ENCODE measurements at places on chromosomes 1 and 21.

- peak; percentile 36 for DNase-seq
These were observed 1.8 kb upstream of the CYB5R1 start for GRCh38 chr1:202968895-202969295.

DNA sequence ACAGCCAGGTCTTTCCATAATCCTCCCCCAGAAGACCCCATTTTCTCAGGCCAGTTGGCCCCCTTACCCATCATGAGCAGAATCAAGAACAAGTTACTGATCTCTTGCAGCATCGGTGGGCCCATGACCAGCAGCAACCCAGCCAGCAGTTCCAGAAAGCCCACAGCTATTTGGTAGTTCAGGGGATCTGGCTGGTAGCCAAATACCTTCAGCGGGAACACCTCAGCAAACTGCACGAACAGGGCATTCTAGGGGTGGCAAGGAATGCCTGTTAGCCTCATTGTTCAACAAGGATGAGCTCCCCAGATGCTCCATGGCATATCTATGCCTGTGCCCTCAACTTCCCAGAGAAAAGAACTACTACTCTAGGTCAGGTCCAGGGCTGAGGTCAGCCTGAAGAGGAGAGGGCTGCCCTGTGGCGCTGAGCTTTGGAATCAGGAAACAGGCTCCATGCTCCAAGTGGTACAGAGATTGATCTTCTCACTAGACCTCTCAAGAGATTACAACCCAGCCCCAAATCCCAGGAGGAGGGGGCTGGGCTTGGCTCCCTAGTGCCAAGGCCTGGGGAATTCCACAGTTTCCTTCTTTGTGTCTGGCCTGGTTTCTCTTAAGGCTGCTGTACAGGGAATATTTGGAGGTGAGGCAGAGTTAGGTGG is 1.3 kb downstream of the TMEM35B start:
- DNase-seq: no peak

GRCh38 chr1:16906873-16907272 is 11.1 kb downstream of the RNU1-2 start:
- no peak for DNase-seq

DNA sequence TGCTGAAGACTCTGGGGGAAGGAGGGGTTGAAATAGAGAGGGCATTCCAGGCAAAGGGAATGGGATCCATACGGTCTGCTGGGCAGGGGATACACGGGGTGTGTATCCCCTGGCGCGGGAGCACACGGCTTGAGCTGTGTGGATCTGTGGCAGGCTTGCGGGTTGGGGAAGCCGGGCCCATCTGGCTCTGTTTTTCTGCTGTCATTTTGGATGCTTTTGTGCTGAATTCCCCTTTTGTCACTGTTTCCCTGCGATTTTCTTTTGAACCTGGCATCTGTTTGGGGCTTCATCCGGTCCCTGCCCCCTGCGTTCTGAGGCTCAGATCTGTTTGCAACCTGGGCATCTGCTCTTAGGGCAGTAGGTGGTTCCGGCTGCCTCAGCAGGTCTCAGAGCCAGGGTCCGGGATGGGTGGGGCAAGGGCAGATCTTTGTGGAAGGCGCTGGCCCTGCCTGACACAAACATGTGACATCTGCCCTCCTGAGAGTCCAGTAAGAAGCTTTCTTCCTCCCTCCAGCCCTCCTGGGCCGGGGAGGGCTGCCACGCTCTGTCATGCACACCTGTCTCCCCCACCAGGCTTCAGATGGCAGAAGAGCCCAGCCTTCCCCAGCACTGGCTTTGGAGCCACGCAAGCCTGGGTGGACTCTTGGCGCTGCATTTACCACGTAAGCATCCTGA is 84.0 kb downstream of the IGSF21 start:
- no peak for DNase-seq

DNA sequence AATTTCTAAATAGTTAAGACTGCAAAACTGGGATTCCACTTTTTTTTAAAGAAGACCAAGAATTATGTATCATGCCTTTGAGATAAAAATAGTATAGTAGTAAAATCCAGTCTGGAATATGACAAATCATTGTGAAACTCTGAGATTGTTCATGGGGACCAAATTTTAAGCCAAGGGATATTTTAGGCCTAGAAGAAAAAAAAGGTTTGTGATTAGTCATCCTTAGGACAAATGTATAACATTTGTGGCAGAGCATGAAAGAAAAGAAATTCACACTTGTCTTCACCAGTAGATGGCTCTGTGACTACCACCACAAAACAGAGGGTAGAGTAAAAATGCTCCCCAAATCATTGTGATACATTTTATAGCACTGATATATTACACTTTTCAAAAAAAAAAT is 226.1 kb downstream of the KCTD3 start:
- no peak for DNase-seq

GRCh38 chr1:59375321-59376220 is 78.7 kb downstream of the FGGY start:
- DNase-seq: no peak

- no peak for DNase-seq
These were observed 485.2 kb downstream of the PLPP3 start for GRCh38 chr1:56094168-56094567.

- no peak for DNase-seq
These were observed 80.4 kb downstream of the RUNX1 start for GRCh38 chr21:34968414-34969333.

GRCh38 chr1:167926486-167926997 is 9.9 kb upstream of the DCAF6 start:
- no peak for DNase-seq

DNA sequence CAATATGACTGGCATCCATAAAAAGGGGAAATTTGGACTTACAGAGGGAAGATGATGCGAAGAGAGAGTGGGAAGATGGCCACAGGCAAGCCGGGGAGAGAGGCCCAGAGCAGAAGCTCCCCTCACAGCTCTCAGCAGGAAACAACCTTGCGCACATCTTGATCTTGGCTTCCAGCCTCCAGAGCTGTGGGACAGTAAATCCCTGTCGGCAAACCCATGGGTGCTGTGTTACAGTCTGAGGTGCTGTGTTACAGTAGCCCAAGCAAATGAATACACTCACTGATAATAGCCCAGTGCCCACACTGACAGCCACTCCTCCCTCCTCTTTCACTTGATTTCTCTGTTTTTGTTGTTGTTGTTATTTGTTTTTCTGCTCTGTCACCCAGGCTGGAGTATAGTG is 22.4 kb downstream of the CDCA8 start:
- DNase-seq: no peak

DNA sequence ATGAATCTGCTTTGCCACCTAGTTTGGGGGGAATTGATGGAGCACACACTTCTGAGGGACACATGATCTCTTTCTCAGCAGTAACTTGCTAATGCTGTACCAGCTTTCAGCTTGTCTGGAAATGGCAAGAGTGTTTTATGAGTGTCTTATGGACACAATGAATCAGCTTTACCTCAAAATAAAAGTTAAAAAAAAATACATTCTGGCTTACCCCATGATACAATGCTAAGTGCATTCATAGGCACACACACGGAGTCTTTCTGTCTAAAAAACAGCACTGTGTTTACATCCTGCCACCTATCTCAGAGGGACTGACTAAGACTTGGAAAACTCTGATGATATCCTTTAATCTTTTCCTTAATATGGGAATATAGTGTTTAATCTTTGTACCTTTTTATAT is 455.5 kb upstream of the ADAMTS5 start:
- no peak for DNase-seq

DNA sequence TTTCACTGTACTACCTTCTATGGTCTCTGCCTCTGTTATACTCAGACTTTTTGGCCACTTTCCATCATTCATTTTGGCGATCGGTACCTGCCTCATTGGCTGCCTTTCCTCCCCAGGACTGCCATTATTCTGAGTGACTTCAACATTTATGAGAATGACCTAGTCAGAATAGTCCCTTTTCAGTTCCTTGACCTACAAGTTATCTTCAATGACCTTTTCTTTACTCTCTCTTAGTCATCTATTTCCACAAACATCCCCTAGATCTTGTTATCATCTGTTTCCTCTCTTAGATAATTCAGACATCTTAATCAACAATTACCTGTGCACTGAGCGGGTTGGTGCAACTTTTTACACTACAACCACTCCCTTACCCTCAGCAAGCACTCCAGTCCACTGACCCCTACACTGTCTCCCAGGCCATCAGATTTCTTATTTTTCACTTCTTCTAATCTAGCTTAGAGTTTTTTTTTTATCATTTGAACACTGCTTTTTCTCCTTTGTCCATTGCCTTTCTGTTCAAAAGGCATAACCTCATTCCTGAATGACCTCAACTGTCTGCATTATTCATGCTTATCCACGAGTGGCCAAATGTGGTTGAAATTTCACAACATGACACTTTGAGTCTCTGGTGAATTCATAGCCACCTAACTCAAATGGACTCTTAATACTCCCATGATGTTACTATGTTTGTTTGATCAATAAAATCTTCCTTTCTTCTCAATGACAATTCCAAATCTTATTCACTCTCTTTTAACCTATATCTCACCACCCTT is 112.7 kb downstream of the HMCN1 start:
- DNase-seq: no peak

GRCh38 chr1:53683986-53684740 is 54.8 kb downstream of the GLIS1 start:
- no peak for DNase-seq

- DNase-seq: no peak
These were observed 25.5 kb downstream of the CAPN9 start for GRCh38 chr1:230772457-230773395.

- DNase-seq: no peak
These were observed 12.3 kb upstream of the NCF2 start for GRCh38 chr1:183602510-183602909.

GRCh38 chr1:22619252-22619651 is 17.2 kb upstream of the C1QA start:
- no peak for DNase-seq

- no peak for DNase-seq
These were observed 25.0 kb downstream of the TTC39A start for GRCh38 chr1:51305371-51305823.

- DNase-seq: no peak
These were observed 299 bp upstream of the PROX1 start for GRCh38 chr1:213987422-213987926.

GRCh38 chr21:42238185-42238934 is 19.4 kb downstream of the ABCG1 start:
- no peak for DNase-seq

- DNase-seq: no peak
These were observed 13.8 kb downstream of the LYST start for GRCh38 chr1:235852887-235853286.

GRCh38 chr1:32215629-32216480 is 6.3 kb downstream of the TMEM234 start:
- DNase-seq: no peak

DNA sequence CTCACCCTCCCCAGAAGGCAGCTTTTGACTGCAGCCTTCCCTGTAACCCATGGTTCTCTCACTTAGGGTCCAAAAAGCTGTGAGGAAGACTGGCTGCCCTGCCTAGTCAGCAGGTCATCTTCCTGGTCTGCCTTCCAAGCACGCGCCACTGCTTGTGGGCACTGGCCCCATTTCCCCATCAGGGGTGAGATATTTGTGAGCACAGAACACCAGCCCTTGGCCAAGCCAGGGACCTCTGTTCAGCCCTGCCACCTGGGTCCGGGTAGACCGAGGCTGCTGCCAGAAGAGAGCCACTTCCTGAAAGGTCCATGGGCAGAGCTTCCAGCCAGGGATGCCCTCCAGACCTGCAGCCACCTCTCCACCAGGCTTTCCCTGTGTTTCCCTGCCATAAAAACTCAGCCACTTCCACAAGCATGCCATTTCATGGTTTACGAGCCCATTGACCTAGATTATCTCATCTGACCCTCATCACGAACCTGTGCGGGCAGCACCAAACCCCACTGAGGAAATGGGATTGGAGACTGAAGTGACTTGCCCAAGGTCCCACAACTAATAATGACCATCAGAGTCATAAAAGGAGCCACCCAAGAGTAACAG is 40.5 kb downstream of the GLIS1 start:
- DNase-seq: no peak

- no peak for DNase-seq
These were observed 35.6 kb upstream of the GRHL3 start for GRCh38 chr1:24283326-24284155.

DNA sequence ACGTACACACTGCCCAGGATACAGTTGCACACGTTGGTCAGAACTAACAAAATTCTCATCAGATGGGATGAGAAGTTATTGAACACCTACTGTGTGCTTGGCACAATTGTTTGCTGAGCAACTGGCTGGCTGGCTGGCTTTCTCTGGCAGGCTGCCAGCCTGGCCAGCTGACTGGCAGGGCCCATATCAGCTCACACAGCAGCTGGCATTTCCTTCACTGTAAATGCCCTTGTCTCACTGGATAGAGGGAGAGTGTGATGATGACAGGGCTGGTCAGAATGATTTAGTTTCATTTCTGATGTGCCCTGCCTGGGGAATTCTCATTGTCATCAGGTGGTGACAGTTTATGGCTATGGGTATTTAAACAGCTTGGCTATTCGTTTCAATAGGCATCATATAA is 15.8 kb downstream of the CAMK2N1 start:
- DNase-seq: no peak

DNA sequence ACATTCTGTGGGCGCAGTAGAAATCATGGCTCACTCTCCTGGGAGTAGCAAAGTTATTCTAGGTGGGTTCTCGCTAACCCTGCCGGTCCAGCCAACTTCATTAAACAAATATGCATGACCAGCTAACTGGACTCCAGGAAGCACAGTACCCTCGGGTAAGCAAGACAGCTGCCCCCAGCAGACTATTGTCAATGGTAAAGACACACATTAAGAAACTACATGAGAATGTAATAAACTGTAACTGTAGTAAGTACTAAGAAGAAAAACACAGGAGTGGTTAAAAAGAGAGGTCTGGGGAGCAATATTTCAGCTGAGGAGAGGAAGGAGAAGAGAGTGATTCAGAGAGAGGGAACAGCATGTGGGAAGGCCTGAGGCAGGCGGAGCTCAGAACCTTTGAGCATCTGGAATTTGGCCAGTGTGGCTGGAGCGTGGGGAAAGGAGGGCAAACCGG is 7.4 kb downstream of the SLC2A5 start:
- no peak for DNase-seq

DNA sequence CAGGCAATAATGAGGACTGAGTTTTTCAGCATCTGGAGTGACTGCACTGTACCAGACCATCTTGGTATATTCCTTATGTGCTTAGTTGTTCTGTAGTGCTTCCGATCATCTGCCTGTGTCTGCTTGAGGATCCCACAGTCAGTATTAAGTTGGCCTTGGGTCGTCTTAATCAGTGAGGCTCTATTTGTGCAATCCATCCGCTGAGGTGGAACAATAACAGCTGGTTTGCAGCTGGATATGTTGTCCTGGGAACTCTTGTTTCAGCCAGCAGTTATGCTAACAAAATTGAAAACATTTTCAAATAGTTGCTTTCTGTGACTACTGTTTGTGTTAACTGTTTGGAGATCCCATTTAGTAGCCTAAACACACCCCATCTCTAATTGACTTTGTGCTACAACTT is 73.7 kb downstream of the LAMC1 start:
- DNase-seq: no peak

- no peak for DNase-seq
These were observed 45.7 kb downstream of the PCNT start for GRCh38 chr21:46369520-46370235.
